ENCODE measurements at places on chromosomes 5 and 9.
A peak's percentile ranks its signal among the peaks of the same experiment; 100 is the strongest.

DNA sequence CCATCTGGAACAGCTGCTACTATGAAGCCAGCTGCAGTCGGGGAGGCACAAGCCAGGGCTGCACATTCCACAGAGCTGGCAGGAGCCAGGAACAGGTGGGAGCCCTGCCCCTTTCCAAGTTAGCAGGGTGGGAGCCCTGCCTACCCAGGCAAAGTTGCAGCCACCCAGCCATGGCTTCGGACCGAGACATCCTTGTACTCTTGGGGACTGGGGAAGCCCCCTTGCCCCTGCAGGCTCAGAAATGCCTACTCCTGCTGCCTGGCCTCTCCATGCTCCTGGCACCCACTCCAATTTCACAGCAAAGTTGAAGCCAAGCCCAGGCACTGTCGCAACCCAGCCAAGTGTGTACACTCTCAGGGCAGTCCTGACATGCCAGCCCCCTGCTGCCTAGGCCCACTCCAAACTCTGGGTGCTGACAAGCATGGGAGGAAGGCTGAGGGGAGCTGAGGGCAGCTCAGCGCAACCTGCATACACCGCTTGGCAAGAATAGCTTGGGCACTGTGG, 165.1 kb downstream of the RNF180 start:
- peak; percentile 72 for DNase-seq

GRCh38 chr5:135379046-135379654, 19.9 kb downstream of the MACROH2A1 start:
- DNase-seq: no peak

GRCh38 chr9:94950579-94951323, 224.3 kb downstream of the AOPEP start:
- DNase-seq: no peak

- DNase-seq: no peak
Measured at GRCh38 chr5:80037366-80037765, 2.2 kb downstream of the THBS4 start.

- DNase-seq: peak; percentile 80
Measured at GRCh38 chr9:85522459-85523092, 219.2 kb downstream of the AGTPBP1 start.

DNA sequence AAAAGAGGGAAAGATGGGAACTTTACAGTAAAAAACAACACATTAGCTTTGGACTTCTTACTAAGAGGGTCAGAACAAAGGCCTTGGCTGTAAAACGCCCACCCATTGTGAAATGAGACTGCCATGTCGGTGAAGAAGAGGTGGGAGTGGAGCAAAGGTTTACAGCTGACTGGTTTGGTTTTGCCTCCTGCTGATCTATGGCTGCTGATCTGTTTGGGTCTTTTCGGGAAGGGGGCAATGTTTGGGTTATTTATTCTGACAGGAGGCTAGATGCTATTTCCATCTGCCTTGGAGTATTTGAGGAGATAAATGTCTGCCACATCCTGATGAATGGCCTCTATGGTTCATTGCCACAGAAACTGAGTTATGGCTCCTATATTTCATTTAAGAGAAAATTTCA, 408.7 kb downstream of the TLE4 start:
- DNase-seq: no peak

DNA sequence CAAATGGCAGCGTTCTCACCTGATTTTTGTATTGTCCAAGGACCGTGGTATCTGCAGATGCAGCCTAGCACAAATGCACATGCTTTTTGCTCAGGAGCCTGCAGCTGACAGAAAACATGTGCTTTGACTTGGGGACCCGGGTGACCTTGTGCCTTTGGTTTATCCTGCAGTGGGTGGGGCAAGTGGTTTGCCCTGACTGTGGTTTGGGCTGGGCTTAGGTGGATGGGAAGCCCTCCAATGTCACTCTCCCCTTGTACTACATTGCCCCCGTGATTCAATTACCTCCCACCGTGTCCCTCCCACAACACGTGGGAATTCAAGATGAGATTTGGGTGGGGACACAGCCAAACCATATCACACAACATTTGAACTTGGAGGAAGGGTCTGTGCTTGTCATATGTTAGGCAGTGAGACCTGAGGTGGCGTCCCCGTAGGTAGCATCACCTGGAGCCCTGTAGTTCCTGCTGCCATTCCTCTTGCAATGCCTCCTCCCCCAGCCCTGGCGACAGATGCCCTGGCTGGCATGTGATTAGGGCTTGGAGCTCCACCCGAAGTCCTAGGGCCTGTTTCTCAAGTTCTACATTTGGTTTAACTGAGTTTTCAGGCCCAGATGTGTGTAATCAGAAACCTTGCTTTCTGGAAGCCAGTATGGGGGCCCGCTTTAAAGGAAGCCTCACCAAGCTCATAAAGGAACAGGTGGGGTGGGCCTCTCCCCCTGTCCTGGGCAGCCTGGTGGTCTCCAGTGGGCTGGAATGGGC, 2.1 kb downstream of the ANKRD33B start:
- no peak for DNase-seq

- no peak for DNase-seq
Measured at GRCh38 chr5:168675883-168676408, 96.8 kb upstream of the PANK3 start.

Data from right forelimb (tissue), 1 donor.